ENCODE measurements at places on chromosomes 16 and 17.

DNA sequence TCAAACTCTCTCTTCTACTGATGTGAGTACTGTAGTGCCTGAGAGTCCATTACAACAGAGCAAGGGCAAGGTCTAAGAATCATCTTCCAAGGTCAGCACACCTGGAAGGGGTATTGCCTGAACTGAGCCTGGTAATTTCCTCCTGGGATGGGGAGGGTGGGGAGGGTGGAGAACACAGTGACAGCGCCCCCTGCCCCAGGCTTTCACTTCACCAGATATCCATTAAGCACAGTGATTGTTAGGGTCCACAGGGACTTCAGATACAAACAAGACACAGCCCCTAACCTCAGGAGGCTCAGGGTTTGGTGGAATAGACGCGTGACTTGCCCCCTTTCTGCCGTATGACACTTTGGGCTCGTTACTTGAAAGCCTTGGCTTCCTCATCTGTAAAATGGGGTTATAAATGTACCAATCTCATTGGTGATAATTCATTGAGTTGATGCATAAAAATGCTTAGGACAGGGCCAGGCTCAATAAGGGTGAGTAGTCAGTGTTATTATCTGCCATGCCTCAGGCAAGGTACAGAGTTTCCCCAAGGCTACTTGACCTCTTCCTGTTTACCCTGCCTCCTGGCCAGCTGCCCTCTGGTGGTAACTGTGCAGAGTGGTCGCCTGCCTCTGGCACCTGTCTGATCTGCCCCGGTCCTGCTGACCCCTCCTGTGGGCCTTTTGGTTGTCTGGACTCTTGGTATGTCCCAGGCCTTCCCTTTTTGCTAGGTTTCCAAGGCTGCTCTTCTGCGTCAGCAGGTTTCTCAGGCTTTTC is 13.1 kb upstream of the BRD7 start:
- DNase-seq, result no peak

DNA sequence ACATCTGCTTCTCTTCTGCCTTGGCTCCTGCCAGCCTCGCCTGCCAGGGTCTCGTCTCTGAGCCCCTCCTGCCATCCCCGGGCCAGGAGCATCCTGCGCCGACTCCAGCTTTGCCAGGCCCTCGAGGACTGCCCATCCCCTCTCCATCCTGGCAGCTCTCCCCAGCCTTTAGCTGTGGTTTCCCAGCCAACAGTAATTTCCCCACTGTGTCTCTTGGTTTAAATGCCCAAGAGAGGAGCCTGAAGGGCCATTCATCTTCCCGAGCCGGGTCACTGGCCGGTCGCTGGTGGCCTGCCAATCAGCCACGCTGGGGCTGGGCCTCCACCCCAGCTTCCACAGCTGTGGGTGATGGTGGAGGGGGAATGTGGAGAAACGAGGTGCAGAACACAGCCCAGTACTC is 47.8 kb downstream of the MRC2 start:
- no peak for DNase-seq

GRCh38 chr17:27320222-27320560 is 26.3 kb downstream of the WSB1 start:
- no peak for DNase-seq

DNA sequence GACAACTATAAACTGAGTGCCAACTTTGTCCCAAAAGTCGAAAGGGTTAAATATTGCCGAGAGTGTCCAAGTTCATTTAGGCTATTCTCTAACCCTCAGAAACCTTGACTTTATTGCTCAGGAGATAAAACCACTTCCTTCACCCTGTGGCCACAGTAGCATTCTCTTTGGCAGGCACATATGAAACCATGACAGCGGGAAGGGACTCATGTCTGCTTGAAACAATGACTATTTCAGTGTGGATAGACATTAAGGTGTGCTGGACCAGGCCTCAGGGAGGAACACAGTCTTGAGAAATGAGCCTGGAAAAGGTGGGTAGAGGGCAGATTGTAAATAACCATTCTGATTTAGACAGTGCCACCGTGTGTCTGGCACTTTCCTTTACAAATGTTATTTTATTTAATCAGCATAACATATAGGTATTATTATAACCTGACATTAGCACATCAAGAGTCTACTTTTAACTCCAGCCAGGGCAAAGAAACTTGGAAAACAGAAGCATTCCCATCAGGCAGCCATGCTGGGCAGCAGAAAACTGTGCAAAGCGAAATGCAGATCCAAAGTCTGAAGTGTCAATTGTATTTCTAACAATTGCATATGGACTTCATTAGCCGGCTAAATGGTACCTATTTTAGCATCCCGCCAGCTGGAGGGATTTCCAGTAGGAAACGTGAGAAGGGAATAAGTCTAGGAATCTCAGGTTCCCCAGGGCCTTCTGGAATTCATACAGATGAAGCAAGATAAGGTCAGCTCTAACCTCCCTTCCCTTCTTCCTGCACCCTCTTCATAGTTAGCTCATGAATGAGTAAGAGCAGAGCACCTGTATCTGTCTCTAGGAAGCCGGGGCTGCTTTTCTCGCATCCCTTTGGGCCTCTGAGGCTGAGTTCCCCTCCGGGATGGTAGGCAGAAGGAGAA is 212.8 kb upstream of the ELAC2 start:
- DNase-seq, result peak; percentile 48

- no peak for DNase-seq
Measured at GRCh38 chr16:53201900-53202299, 147.1 kb downstream of the CHD9 start.

- DNase-seq, result peak; percentile 99
Measured at GRCh38 chr17:13541032-13541480, 60.7 kb downstream of the HS3ST3A1 start.

DNA sequence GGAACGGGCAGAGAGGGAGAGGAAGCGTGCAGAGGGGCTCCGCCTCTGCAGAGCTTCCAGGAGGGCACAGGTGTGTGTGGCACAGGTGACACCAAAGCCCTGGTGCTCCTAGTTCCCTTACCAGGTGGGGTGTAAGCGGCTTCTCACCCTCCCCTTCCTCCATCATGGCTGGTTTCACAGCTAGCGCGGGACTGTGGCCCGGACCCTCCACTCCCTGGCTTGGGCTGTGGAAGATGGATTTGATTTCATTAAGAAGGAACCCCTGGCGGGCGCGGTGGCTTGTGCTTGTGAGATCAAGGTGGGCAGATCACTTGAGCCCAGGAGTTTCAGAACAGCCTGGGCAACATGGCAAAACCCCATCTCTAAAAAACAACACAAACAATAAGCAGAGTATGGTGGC is 241.2 kb upstream of the GSE1 start:
- no peak for DNase-seq

DNA sequence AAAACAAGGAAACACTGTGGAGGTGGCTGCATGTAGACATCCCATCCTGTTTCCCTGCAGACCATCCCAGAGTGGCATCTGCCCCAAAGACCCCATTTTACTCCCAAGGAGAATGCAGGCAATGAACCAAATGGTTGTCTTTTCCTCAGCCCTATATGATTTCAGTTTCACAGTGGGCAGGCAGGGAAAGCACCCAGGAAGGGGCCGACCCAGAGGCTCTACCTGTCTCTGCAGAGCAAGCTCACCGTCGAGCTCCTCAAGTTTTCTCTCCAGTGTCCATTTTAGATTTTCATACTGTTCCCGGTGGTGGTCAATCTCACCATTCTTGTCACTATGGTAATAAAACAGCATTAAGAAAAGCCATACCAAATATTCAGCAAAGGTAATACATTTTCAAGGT is 14.6 kb downstream of the CCDC57 start:
- DNase-seq, result no peak

DNA sequence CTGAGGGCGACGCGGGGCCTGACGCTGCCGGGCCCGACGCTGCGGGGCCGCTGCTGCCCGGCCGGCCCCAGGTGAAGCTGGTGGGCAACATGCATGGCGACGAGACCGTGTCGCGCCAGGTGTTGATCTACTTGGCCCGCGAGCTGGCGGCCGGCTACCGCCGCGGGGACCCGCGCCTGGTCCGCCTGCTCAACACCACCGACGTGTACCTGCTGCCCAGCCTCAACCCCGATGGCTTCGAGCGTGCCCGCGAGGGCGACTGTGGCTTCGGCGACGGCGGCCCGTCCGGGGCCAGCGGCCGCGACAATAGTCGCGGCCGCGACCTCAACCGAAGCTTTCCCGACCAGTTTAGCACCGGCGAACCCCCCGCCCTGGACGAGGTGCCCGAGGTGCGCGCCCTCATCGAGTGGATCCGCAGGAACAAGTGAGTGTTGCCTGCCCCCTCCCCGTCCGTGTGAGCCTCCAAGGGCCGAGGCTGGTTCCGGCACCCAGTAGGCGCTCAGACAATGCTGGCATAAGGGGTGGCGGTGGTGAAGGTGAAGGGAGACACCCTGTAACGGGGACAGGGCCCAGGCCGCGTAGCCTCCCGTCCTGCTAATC is 676 bp downstream of the CPD start:
- no peak for DNase-seq

DNA sequence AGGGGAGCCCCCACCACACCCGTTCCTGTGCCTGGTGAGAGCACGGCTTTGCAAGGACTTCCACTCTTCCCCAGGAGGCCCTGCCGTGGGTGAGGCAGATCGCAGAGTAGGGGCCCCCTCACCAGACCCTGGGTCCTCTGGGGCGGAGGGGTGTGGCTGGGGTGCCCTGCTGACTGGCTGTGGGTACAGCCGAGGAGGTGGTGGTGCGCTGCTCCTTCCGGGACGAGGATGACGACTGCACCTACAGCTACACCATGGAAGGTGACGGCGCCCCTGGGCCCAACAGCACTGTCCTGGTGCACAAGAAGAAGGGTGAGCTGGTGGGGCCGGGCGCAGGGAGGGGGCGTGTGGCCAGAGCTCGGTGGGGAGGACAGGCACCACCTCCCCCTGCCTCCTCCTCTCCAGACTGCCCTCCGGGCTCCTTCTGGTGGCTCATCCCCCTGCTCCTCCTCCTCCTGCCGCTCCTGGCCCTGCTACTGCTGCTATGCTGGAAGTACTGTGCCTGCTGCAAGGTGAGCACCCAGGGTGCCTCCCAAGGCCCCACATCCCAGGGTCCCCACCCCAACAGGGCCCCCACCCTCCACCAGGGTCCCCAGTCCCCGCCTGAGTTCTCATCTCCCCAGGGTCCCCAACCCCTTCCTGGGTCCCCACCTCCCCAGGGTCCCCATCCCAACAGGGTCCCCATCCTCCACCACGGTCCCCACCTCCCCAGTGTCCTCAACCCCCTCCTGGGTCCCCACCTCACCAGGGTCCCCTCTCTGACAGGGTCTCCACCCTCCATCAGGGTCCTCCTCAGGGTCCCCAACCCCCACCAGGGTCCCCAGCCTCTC is 16.1 kb downstream of the ITGB4 start:
- no peak for DNase-seq

DNA sequence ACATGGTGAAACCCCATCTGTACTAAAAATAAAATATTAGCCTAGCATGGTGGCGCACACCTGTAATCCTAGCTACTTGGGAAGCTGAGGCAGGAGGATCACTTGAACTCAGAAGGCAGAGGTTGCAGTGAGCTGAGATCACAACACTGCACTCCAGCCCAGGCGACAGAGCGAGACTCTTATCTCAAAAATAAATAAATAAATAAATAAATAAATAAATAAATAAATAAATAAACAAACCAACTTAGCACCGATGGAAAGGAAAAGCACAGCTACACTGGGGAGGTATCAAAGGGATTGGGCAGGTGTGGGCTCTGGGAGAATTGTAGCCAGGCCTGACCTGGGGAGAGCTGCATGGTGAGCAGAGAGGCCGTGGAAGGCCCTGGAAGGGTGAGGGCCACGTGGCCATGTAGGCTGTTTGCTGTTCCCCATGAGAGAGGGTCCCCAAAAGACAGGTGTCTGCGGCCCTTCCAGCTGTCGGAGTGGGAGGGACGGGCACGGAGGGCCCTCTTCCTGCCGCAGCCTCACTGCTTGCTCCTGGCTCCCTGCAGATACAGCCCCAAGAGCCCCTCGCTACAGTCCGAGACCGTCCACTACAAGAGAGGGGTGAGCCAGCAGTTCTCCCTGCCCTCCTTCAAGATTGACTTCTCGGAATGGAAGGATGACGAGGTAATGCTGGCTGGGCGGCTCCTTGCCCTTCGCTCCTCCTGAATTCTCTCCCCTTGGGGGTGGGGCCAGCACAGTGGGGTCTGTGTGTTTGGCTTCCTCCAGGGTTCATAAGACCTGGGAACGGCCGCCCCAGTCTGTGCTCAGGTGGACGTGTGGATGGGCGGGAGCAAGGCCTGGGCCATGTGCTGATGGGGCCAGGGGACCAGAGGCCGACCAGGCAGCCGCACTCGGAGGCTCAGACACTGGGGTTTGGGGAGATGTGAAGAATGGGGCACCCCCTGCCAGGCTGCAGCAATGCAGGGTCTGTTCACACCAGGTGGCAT is 32.4 kb downstream of the MGRN1 start:
- DNase-seq, result no peak

- DNase-seq, result no peak
Measured at GRCh38 chr16:73404001-73404400, 356.1 kb upstream of the ZFHX3 start.

GRCh38 chr17:62110923-62111484 is 45.9 kb upstream of the MED13 start:
- no peak for DNase-seq

- DNase-seq, result no peak
Measured at GRCh38 chr17:44037471-44037870, 22.7 kb upstream of the TMEM101 start.

DNA sequence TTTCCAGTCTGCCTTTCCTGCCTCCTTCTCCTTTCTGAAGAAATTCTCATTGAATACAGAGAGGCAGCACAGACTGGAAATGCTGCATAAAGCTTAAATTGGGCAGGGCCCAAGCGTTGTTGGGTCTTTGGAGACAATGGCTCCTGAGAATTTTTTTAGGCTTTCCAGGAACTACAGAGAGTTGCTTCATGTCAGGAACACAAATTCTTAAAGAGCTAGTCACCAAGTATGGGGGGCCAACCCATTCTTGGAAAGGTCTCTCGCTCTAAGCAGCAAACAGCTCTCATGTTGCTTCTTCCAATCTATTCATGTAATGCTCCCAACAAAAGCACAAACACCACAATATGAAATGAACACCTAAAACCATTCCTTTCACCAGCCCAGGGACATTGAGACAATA is 6.9 kb downstream of the HNF1B start:
- DNase-seq, result peak; percentile 45

DNA sequence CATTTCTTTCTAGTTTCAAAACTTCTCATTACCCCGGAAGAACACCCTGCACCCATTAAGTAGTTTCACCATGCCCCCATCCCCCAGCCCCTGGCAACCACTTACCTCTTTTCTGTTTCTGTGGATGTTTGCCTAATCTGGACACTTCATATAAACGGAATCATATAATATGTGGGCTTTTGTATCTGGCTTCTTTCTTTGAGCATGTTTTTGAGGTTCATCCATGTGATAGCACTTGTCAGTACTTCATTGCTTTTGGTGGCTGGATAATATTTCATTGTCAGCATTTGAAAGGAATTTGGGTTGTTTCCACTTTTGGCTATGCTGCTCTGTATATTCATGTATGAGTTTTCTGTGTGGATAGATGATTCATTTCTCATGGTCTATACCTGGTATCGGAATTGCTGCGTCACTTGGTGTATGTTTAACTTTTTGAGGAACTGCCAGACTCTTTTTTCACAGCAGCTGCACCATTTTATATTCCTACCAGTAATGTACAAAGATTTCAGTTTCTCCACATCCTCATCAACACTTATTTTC is 30.0 kb upstream of the SLC5A10 start:
- peak; percentile 53 for DNase-seq

- DNase-seq, result peak; percentile 60
Measured at GRCh38 chr17:35865412-35866340, 3.0 kb downstream of the HEATR9 start.

Measured in fibroblast of skin of right quadriceps (primary cell).